ENCODE measurements at places on chromosomes 5 and 9.
A peak's percentile ranks its signal among the peaks of the same experiment; 100 is the strongest.

- DNase-seq = no peak
These were observed 298.2 kb downstream of the EDIL3 start for GRCh38 chr5:84086511-84086910.

DNA sequence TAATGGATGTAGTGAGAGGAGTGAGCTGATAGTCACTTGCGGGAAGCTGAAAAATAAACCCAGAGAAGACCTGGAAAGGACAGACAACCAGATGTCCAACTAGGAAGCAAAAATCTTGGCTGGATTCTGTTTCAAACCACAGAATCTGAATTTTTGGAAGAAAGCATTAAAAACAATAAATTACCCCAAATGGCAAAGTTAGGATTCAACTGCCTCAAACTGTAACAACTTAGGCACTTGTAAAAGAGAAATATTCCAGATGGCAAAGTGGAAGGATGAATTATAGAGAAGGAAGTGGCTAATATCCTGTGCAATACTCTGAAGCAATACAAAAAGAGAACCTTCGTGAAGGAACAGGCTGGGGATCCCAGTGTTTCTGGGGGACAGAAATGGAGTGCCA, 46.8 kb upstream of the SLIT3 start:
- DNase-seq = no peak

DNA sequence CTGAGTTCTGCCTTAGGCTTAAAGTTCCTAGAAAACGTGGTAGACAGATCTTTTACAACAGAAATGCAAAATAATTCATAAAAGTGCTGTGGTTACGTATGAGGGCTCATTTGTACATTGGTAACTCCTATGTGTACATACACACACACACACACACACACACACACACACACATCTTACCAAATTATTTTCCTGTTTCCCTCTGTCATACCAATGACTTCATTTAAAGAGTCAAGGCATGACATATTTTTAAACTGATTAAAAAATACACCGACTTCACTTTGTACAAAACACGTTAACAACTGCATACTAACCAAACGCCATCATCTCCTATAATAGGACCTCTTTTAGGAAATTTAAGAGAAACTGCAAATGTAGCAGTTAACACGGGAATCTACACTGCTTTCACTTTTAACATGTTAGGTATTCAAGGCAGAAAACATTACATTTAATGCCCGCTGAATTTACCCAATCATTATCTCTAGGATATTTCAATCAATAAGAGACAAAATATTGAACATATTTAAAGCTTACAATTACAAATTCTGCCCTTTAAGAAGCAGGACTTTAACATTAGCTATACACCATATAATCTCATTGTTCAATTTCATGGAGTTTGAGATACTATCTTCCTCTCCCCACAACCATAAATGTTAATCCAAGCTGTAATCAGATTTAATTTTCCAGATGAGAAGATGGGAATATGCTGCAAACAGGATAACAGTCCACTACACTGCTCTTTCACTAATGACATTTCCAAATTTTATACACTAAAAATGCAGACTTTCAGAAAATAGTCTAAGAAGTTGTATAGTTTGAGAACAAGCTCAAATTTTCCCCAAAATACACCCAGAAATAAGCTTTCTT, 133.1 kb downstream of the DENND1A start:
- DNase-seq = no peak

GRCh38 chr5:118577621-118578020, 410.7 kb downstream of the DTWD2 start:
- DNase-seq = no peak

- peak; percentile 27 for DNase-seq
These were observed 1.1 kb downstream of the MTMR12 start for GRCh38 chr5:32311404-32312196.

DNA sequence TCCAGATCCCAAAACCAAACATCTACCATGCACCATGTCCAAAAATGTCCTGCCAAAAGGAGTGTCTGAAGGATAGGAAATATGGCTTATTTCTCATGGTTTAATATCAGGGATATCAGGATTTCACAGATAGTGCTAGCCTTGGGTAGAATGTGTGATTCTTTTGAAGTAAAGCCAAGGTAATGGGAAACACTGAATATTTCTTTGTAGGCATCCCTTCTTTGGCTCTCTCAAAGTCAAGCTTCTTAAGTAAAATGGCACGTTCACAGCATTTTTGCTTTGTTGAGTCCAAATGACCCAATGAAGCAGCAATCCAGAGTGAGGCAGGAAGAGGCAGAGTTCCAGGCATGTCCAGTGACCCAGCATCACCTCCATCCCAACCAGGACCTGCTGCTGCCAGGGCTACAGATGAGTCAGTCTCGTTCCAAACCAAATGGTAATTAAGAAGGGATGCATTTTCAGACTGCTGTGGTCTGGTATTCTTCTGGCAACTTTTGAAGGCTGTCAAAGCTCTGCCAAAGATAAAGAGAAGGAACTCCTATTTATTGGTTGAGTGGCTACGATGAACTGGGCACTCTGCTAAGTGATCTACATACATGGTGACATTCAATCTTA, 678.8 kb upstream of the KLF4 start:
- DNase-seq = no peak

GRCh38 chr5:145668714-145669113, 166.4 kb downstream of the PRELID2 start:
- no peak for DNase-seq

DNA sequence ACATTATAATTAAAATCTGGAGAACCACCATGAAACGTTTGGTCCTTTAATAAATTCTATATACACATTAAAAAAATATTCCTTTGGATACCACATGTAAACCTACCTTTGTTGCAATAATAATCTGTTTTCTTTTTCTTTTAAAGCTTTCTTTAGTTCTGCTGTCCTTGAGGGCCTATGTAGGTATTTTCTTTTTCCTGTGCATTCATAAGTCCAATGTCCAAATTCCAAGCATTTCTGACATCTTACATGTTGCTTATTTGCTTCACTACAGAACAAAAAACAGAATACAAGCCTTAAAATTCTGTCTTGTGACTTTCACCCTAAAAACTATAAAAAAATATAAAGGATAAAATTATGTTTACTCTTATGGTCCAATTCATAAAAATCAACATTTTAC, 19.7 kb downstream of the ZCCHC10 start:
- no peak for DNase-seq

GRCh38 chr5:156396063-156396829, 69.3 kb downstream of the SGCD start:
- DNase-seq = no peak

DNA sequence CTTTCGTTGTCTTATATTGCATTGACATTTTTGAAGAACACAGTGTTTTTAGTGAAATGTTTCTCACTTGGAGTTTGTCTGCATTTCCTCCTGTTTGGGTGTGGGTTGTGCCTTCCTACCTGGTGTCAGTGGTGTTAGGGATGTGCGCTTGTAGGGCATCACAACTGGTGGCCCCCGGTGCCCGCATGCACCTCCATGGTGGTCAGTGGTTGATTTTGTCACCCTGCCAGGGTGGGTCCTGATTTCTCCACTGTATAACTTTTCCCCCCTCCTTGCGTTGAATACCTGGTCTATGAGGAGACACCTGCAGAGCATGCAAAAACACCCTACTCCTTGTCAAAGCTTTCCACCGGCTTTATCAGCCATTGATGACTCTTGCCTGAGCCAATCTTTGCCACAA, 132.9 kb downstream of the BARX1 start:
- no peak for DNase-seq

GRCh38 chr5:38532165-38532669, 24.2 kb downstream of the LIFR start:
- DNase-seq = no peak

DNA sequence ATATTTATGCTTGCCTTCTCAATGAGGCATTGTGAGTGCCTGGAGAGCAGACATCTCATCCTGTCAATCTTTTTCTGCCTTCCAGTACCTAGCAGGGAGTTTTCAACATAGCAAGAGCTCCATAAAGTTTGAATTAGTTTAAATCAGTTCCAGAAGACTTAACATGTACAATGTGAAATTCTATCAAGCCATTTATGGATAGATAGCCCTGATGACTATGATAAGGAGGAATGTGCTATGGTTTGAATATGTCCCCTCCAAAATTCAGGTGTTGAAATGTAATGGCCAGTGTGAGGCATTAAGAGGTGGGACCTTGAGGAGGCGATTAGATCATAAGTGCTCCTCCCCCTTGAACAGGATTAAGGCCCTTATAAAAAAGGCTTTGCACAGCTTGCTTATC, 306.9 kb upstream of the SMARCA2 start:
- DNase-seq = no peak

DNA sequence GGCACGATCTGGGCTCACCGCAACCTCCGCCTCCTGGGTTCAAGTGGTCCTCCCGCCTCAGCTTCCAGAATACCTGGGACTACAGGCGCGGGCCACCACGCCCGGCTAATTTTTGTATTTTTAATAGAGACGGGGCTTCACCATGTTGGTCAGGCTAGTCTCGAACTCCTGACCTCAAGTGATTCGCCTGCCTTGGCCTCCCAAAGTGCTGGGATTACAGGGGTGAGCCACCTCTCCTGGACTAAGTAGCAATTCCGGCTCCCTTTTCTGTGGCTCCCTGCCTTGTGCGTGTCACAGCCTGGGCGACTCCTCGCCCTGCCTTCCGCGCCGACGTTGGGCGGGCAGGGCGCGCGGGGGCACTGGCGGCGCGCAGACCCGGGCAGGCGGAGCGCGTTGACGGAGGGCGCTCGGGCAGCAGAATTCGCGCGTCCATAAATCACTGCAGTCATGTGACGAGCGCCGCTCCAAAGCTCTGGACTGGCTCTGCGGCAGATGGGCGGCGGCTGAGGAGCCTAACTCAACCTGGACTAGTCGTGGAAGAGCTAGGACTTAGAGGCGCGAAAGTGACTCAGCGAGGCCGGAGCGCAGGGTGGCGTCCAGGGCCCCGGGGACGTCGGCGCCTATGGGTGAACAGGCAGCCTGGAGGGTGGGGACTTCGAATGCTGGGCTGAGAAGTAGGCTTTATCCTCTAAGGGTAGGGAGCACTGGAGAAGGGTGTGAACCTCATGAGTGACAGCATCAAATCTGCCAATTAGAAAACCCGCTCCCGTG, 1.4 kb upstream of the CIZ1 start:
- peak; percentile 95 for DNase-seq

GRCh38 chr9:2281031-2281802, 266.1 kb downstream of the SMARCA2 start:
- DNase-seq = peak; percentile 92

DNA sequence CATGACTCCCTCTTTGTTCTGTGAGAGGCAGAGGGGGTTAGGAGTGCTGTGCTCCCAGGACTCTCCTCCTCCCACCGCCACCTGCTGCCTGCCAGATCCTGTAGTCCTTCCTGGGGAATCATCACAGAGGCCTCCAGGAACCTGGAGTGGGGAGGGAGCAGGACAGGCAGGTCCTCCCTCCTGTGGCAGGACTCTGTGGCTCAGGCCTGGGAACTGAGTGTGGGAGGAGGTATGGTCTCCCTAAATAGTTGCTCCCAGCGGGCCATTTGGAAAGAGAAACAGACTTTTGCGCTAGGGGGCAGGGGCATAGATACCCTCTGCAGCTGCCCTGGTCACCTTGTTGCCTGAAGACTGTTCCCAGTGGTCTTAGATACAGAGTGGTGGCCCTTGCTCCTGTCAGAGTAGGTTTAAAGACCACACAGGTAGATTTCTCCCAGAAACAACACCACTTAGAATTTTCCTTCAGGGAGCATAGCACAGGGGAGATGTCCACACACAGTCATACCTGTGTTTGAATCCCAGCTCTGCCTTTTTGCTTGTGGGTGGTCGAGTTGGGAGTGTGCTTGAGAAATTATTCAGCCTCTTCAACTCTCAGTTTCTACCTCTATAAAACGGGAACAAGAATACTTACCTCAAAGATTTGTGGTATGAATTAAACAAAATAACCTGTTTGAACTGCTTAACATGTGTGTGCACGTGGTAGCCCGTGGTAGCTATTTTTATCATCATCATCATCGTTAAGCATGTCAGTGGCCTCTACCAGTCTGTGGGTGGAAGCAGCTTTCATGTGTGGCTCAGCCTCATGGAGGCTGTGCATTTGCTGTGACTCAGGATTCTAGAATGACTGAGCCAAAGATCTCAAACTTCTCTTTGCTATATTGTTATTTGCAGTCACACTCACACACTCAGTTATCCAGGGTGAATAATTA, 55.8 kb downstream of the SLC22A5 start:
- no peak for DNase-seq

GRCh38 chr5:143229426-143229895, 174.0 kb downstream of the NR3C1 start:
- DNase-seq = no peak

DNA sequence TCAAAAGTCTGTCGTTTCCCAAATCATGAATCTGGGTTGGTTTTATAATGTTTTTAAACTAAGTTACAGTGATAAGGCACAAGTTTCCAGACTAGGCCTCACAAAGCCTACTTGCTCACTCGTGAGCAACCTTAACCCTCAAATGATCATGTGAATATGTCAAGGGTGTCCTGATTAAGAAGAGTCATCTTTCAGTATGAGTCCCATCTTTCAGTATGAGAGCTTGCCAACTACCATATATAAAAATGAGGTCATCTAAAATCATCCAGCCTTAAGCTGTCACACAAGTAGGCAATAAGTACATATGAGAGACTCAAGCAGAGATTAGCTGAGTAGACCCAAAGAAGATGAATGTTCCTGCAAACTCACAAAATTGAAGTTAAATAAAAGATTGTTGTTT, 668.4 kb upstream of the FAM174A start:
- DNase-seq = no peak

GRCh38 chr5:82356808-82357671, 78.9 kb upstream of the RPS23 start:
- DNase-seq = peak; percentile 51

- no peak for DNase-seq
These were observed 264.0 kb downstream of the MAN2A1 start for GRCh38 chr5:109953761-109954160.

- DNase-seq = no peak
These were observed 2.8 kb upstream of the ADAMTS12 start for GRCh38 chr5:33894566-33894965.

DNA sequence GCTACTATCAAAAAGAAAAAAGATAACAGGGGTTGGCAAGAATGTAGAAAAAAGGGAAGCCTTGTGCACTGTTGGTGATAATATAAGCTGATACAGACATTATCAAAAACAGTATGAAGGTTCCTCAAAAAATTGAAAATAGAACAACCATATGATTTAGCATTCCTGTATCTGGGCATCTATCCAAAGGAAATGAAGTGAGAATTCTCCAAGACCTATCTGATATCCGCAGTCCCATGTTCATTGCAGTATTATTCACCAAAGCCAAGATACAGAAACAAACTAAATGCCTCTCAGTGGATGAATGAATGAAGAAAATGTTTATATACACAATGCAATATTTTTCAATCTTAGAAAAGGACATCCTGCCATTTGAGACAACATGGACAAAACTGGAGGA, 1943.3 kb downstream of the MAT2B start:
- no peak for DNase-seq

DNA sequence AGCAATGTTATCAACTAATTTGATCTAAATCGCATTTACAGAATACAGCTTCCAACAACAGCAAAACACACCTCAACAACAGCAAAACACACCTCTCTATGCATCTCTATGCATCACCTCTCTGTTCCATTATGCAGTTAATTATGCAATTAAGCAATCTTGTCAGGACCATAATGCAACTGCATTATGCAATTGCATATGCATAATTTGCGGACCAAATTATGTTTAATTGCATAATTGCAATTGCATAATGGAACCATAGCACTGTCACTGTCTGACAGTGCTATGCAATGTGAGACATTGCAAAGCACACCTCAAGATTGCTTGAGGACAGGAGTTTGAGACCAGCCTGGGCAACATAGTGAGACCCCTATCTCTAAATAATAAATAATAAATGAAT, 80.4 kb upstream of the PRSS3 start:
- no peak for DNase-seq
